ENCODE measurements at places on chromosomes 2 and 18.

GRCh38 chr2:63614448-63614968, 25.7 kb downstream of the MDH1 start:
- DNase-seq: peak; percentile 9

GRCh38 chr2:21890716-21891115, 766.9 kb downstream of the TDRD15 start:
- DNase-seq: no peak

- DNase-seq: no peak
These were observed 27.1 kb downstream of the ADCY3 start for GRCh38 chr2:24892928-24893327.

DNA sequence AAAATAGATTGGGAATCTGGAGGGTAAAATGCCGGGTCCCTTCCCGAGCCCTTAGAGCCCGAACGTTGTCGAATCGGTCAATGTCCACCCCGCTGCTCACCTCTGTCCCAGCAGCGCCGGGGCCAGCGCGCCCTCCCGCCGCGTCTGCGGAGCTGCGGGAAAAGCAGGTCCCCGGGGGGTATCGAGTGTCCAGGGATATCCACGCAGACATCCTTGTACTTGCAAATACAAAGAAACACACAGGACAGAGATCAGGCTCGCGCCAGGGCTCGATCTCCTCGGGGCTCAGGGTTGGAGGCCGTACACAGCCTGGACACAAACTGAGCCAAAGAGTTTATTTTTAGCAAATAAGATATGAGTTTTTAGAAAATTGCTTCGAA, 2.3 kb upstream of the GATA6 start:
- no peak for DNase-seq

GRCh38 chr2:10009811-10010781, 33.3 kb upstream of the KLF11 start:
- DNase-seq: no peak

DNA sequence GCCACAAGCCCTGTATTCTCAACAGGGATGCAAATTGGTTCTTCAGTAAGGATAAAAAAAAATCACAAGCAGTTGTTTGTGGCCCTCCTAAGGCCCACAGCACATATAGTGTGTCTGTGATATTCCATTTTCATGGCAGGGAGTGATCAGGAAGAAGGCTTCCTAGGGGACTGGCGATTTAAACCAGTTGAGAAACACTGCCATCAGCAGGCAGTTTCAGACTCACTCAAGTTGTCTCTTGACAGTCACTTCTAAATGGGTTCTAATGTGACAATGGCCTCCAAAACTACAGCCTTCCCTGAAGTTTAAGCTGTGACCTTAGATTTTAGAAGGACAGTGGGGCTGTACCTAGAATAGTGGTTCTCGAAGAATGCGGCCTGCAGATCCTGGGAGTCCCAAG, 6.0 kb downstream of the CIAO1 start:
- no peak for DNase-seq

- no peak for DNase-seq
These were observed 102.4 kb downstream of the ACKR3 start for GRCh38 chr2:236671896-236672562.

DNA sequence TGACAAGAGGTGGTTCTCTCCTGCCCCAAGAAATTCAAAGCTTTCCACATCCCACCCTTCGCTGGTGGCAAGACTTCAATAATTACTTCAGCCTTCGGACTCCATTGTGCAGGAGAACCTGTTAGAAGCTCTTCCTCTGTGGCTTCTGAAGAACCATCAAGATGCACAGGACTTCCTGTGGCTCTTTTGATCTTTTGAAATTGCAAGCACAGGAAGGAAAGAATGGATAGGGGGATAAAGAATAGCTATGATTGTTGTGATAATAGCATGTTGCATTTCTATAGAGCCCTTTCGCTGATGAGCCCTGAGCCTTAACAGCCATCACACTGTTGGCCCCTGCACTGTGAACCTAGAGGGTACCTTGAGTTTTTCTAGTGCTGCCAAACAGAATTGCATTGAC, 7.4 kb downstream of the EPAS1 start:
- no peak for DNase-seq

- no peak for DNase-seq
These were observed 32.6 kb downstream of the CNGA3 start for GRCh38 chr2:98378901-98379300.

DNA sequence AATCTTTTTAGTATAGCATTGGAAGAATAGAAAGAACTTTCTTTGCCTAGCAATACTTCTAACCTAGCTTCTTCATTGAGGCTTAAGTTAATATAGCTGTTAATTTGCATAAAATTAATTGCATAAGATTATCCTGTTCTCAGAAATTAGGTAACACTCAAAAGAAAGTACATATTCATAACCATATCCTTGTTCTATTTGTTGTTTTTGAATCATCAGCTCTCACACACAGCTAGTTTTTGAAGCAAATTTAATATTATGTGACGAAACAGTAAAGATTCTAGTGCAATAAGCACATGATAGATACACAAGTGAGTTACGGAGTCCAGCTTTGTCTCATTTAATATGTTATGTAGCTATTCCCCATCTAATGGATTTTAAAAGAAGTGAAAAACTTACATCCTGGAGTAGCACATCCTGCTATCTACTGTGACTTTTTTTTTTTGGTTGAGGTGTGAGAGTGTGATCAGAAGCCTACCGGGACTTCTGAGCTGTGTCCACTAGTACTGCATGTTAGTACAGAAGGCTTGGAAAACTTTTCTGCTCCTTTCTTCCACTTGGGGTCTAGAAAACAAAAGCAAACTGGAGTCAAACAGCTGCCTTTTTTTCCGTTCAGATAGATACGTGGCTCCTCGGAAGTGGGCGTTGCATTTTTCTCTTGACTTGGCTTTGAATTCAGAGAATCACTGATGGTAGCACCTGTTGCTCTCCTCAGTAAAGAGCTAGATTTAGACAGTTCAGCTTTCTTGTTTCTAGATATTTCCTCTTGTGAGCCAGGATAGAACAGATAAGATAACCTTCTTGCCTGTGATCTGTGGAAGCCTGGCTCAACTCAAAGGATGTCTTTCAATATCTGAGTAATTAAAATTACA, 27.2 kb downstream of the KDM3A start:
- no peak for DNase-seq

GRCh38 chr2:46171411-46171953, 125.7 kb upstream of the EPAS1 start:
- peak; percentile 46 for DNase-seq

DNA sequence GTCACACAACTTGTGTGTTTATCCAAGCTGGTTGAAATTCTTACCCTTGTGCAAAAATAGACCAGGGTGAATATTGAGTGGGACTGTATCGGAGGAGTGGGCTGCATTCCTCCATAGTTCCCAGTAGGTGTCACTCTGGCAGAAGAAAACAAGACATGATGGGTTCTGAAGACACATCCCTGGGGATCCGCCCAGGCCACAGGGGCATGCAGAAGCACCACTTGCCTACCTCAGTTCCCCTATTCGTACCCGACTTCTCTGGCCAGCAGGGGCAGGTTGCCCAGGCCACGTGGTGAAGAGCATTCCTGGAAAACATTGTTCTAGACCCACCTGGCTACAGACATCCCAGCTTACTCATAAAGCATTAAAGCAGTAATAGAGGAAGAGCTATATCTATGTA, 168.2 kb downstream of the FAM210A start:
- peak; percentile 46 for DNase-seq
